ENCODE measurements at places on chromosomes 4 and X. TPM values are rescaled to one million over a fixed set of nuclear protein-coding genes. Genes with fewer than 3 reads are reported as not detected.

The NWD2 gene
- total RNA-seq, result not detected

The MAGEB1 gene
- not detected for total RNA-seq

The RBM46 gene
- total RNA-seq, result not detected

The FGFBP2 gene
- total RNA-seq, result 2.6 TPM

The MAP3K15 gene
- not detected for total RNA-seq

The GABRB1 gene
- total RNA-seq, result 1.2 TPM

The XG gene
- not detected for total RNA-seq

The PHKA2 gene
- 22.1 TPM for total RNA-seq

The EPHA5 gene
- total RNA-seq, result not detected

The MAGIX gene
- total RNA-seq, result 12.4 TPM

The COX7B2 gene
- total RNA-seq, result not detected

The DRP2 gene
- total RNA-seq, result not detected

The KIAA1210 gene
- not detected for total RNA-seq

The LAS1L gene
- total RNA-seq, result 40.9 TPM

The CCNA2 gene
- 39.8 TPM for total RNA-seq

The ADGRG2 gene
- 18.7 TPM for total RNA-seq

The EDA2R gene
- total RNA-seq, result not detected

The GAGE2A gene
- not detected for total RNA-seq

The SPANXA1 gene
- total RNA-seq, result not detected
